ENCODE measurements at places on chromosomes 16 and 17.

DNA sequence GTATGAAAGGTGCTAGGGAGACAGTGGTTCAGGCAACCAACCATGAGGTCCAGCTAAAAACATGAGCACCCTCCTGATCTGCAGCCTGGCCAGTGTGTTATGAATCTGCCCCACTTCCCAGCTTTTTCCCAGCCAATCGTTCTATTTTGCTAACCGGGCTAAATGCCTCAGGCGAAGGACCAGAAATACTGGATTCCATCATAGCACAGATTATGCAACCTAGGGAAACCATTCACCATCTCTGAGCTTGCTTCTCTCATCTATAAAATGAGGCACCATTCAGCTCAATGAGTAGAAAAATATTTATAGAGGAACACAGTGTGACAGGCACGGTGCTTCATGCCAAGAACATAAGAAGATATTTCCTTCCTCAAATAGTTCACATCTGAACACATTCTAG lies 45.2 kb upstream of the NUDT7 start:
- no peak for DNase-seq

- DNase-seq = no peak
Observed at GRCh38 chr16:66691234-66691633, 5.3 kb downstream of the CMTM4 start.

- no peak for DNase-seq
Observed at GRCh38 chr17:74524653-74525464, 6.4 kb downstream of the CD300LB start.

DNA sequence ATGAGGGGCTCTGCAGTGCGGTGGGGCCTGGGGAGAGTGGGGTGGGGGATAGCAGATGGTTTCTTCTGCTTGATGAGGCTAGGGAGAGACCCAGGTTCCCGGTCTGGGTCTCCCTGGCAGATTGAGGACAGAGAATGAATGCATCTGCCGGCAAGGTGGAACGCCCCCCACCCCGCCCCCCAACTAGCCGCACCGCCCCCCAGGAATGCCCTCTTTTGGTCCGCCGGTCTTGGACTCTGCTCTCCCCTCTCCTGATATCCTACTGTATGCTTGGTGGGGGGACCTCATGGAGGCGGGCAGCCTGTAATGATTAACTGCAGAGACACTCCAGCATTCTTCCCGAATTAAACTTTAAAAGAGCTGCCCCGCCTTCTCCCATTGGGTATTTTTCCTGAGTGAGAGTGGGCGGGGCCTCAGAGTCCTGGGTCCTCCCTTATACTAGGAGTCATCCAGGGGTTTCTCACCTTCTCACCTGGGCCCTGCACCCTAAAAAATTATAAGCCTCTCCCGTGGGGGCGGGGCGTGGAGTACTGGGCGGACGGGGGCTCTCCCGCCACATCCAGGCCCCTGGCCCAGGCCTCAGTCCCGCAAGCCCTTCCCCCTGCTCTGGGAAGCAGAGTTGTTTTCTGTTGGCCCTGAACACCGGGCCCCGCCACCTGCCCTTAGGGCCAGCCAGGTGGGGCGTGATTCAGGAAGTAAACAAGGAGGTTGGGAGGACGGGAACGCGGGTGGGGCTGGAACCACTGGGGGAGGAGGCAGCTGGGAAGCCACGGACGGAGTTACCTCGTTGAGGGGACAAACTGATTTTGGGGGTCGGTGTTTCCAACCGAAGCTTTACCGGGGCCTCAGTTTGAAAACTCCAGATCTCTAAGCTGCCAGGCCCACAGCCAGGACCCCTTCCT lies 1.5 kb downstream of the GRB7 start:
- no peak for DNase-seq

- no peak for DNase-seq
Observed at GRCh38 chr17:67227488-67227887, 17.5 kb downstream of the HELZ start.

DNA sequence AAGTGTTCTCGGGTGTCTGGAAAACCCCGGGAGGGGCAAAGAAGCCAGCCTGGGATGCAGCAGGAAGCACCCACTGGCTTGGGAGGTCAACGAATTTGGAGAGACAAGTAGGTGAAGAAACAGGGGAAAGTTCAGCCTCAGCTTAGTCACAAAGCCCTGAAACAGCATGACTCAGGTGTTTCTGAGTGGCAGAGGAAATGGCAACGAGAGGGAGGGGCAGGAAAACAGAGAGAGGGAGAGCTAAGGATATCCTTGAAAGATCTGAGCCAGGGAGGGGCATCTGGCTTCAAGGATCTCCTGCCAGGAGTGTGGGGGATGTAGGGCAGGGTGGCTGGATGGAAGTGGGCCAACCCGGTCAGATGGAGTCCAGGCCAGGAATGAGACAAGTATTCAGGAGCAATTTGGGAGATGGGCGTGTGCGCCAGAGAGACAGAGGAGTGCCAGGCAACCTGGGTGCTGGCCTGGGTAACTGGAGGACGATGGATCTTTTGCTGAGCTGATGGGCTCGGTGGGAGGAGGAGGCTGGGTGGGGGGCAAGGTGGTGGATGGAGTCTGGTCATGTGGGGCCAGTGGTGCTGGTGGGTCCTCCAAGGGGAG lies 27.2 kb downstream of the ABCC3 start:
- DNase-seq = peak; percentile 29

- no peak for DNase-seq
Observed at GRCh38 chr16:80060470-80060869, 459.9 kb upstream of the MAF start.

DNA sequence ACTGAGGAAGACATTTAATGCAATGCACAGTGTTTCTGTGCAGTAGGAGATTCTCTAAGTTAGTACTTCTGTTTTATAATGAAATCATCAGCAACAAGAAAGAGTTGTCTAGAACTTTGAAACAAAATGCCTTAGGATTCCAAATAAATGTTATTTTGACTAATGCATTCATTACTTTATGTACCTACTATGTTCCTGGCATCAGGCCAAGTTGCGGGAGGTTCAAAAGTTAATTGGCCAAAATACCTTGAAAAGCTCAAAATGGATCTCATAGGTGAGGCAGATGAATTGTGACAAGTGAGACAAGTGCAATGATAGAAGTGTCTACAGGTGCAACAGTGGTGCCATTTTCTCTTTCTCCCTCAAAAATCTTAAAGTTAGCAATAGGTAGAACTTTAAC lies 289.4 kb downstream of the TOX3 start:
- no peak for DNase-seq

GRCh38 chr16:50274326-50275097 lies 8.2 kb downstream of the ADCY7 start:
- no peak for DNase-seq

Measured in fibroblast of skin of left biceps (primary cell).